CD4-positive, alpha-beta memory T cell (primary cell): ENCODE measurements at places on chromosomes 16 and 17.

GRCh38 chr17:65657251-65657828 lies 95.9 kb upstream of the AXIN2 start:
- no peak for DNase-seq

GRCh38 chr17:41617136-41617535 lies 4.6 kb upstream of the KRT16 start:
- no peak for DNase-seq

DNA sequence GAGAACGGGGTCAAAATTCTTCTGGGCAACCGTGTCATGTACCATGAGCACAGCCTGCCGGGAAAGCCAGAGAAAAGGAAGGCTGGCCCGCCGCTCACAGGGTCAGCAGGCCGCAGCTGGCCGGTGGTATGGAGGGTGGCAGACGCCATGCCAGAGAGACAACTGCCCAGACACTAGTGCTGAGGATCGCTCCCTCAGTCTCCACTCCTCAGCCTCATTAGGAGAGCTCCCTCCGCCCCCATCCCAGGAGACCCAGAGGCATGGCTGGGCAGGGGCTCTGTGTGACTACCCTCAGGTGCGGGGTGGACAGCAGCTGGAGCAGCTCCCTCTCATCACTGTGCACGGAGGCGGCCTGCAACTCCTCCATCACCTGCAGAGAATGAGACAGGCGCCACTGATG lies 3.2 kb downstream of the MPP3 start:
- DNase-seq, result no peak

- no peak for DNase-seq
Measured at GRCh38 chr16:56941092-56941491, 9.2 kb downstream of the HERPUD1 start.

- no peak for DNase-seq
Measured at GRCh38 chr17:17626840-17627239, 35.3 kb upstream of the PEMT start.

DNA sequence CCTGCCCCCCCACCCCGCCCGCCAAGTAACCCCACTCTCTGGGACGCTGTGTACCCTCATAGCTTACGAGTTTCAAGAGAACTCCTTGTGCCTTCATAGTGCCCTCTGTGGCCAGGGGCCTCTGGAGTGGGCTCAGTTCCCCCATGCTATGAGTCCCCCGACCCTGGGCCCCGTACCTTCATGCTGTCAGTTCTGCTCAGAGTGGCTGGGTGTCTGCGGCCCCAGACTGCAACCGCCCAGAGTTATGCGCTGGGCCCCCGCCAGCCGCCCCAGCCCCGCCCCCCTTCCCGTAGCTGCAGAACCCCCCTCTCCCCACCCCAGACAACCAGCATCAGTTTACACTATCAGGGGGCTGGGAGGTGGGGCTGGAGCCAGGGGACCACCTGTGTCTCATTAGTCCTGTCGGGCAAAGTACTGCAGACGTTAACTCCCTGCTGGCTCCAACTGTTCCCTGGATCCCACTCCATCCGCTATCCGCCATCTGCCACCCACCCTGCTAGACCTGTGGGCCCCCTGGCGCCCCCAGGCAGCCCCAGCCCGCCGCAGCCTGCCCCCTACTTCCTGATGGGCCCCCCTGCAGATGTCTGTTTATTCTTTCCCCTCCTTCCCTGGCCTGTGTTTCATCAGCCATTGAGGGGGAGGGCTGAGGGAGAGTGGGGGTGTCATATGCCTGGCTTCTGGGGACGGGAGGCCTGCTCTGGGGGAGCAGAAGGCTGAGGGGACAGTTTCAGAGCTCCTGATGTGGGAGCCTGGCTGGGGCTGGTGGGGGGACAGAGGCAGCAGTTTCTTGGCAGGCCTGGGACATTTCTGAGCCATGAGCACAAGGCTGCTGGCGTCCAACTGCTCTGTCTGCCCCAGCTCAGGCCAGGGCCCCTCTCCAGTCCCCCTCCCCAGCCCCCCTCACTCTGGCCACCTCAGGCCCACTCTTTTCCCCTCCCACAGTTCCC lies at the start of gene MFAP4:
Gene MFAP4, minus strand, starts transcription at position 217 of the 947 bp plus-strand sequence. Its CDS starts 35 bp downstream, at position 182.
- no peak for DNase-seq

DNA sequence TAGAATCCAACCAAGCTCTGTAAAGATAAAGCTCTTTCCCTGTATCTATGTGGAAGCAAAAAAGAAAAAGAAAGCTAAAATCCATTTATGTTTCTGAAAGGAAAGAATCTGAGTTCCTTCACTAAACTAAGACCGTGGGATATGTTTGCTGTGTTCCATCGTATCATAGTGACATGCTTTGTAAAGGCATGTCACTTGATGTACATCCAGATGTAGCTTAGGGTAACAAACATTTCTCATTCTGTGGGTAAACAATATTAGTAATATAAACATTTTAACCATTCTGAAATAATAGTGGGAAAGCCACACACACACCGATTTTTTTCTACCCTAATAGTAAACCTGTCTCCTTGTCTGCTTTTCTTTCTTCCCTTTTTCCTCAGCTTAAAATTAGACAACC lies 78.1 kb downstream of the TUBD1 start:
- no peak for DNase-seq

DNA sequence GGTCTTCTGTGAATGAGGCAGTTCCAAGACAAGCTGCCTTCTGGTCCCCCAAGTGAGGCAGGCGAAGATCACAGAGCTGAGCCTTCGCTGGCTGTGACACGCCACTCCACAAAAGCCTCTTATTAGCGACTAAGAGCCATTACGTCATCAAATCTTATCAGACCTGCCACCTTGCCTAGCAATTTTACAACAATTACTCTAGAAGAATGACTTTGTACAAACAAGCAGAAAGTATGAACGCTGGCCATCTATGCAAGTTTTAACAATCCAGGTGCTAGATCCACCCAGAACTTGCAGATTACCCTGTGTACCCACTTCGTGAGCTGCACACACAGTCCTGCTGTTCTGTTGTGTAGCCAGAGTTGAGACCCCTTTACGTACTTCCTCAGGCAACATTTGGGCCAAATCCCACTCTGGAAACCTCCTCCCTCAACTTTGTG lies 3.8 kb upstream of the ICAM2 start:
- DNase-seq, result no peak

GRCh38 chr17:64780096-64781013 lies 118.2 kb upstream of the SMURF2 start:
- DNase-seq, result peak; percentile 81

DNA sequence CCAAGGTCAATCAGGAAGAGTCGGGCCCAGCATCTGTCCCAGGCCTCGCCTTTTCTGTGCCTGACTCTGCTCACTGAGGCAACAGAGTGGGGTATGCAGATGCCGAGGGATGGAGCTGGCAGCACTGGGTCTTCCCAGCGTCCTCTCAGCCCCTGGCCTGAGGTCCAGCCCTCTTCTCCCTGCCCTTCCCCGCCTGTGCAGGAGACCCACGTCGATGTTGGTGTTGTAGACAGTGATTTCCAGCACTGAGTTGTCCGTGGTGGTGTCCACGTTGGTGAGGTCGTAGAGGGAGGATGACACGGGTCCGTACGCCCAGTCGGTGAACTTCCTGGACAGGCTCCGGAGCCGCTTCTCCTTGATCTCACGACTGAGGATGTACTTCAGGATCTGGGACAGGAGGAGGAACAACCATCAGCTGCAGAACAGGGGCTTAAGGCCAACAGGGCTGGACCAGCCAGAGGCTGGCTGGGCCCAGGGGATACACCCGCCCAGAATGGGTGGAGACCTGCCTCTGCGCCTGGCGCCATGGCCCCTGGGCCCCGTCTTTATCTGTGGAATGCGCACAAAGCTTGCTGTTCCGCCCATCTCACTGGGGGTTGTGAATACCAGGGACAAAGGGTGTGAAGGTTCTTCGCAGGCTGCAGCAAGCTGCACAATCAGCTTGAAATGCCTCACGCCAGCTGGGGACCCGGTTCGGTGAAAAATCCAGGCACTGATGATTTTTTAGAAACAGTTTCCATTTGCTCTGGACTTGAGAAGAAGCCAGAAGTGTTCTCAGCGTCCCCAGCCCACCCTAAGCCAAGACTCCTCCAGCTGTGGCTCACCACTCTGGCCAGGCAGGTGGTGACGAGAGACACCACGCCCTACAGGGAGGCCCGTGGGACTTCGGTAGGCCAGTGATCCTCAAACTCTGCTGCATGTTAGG lies 27.5 kb downstream of the TRPV3 start:
- DNase-seq, result no peak

DNA sequence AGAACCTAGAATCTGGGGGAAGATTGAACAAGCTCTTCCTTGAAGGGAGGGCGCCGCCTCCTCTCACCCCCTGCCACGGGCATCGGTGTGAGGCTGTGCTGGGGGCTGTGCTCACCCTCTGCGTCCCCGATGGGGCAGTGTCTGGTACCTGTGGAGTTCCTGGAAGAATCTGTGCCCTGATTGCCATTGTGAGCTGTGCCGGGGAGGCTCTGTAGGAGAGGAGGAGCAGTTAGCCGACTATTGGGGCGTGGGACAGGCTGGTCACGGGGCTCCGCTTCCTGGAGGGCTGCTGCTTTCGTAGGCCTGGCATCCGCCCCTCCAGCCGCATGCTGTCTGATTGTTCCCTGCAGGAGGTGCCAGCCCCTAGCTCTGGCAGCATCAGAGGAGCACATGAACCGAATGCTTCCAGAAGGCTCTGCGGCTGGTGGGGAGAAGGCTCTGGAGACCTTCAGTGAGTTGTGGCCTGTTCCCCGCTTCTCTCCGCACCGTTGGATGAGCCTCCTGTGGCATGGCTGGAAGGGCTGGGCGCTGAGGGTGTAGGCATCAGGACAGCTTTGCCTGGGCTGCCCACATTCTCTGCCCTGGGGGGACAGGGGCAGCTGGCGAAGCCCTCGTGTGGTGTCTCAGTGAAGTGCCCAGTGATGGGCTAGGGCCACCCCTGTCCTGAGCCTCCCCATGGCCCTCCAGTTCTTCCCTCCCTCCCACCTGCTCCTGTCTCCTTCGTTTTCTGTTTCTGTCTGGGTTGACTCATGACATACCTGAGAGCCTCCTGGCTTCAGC lies 86.9 kb downstream of the SEC14L1 start:
- DNase-seq, result no peak

GRCh38 chr16:72203401-72203800 lies 31.4 kb upstream of the PMFBP1 start:
- DNase-seq, result no peak

GRCh38 chr17:1179112-1179817 lies 516 bp downstream of the ABR start:
- no peak for DNase-seq

GRCh38 chr16:86476956-86477534 lies 33.3 kb upstream of the FOXF1 start:
- DNase-seq, result no peak

GRCh38 chr16:3400446-3400778 lies 392 bp downstream of the ZSCAN32 start:
- no peak for DNase-seq

DNA sequence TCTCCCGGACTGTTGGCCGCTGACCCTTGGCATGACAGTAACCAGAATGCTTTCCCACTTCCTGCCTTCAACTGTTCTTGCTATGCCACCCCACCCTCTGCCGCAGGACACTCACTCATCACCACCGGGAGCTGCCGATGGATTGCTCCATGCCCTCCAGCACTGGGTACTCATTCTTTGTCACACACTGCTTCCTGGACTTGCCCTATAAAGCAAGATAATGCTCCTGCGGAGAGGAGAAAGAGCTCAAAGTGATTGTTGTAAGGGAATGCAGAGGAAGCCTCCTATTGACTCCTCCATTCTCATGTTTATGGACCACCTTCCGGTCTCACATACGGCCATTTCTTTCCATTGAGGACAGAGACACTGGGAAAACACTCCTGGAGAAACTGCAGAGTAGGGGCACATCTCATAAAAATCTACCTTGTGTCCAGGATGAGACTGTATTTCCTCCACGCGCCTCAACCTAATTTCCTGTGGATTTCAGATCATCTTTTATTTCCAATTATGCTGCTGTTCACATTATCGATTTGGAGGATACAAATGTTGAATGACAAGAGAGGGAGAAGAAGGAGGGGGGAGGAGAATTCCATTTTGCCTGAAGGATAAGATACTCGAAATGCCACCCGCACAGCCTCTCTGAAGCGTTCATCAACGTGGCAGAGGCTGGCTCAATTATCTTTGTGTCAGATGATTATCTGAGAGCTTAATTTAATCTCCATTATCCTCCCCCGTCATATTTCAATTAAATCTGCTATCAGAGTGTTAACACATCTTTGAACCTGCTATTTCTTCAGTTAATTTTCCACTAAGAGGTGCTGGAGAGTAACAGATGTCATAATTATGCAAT lies 486.1 kb upstream of the SALL1 start:
- DNase-seq, result no peak

- DNase-seq, result no peak
Measured at GRCh38 chr17:38320482-38320881, 23.3 kb downstream of the GPR179 start.

DNA sequence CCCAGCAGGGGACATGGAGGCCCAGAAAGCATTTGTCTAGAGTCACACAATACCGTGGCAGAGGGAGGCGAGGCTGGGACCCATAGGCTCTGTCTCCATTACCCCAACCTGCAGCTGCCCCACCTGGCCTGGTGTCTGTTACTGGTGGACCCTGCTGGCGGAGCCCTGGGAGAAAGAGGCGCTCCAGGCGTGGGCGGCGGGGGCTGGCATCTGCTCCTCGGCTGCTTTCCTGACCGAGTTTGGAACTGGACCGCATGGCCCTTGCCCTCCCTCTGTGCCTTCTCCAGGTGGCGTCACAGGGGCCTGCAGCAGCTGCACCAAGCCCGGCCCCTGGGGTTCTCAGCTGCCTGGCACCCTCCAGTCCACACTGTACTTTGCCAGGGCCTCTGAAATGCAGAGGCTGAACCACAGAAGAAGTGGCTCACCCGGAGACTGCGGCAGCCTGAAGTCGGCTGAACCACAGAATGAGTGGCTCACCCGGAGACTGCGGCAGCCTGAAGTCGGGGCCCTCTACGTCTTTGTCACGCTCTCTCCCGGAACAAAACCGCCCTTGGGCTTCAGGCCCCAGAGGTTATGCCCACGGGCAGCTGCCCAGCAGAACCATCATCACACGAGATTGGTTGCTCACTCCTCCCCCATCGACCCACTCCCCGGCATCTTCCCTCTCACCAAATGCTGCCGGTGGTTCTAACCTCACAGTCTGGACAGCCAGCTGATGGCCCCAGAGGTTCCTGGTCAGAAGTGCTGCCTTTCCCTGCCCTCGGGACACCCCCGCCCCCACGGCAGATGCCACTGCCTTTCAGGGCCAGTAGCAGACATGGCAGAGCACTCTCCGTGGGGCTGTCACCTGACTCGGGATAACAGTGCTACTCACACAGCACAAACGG lies 20.2 kb downstream of the CBFA2T3 start:
- DNase-seq, result no peak

GRCh38 chr16:62921904-62922303 lies 885.7 kb upstream of the CDH8 start:
- DNase-seq, result no peak

DNA sequence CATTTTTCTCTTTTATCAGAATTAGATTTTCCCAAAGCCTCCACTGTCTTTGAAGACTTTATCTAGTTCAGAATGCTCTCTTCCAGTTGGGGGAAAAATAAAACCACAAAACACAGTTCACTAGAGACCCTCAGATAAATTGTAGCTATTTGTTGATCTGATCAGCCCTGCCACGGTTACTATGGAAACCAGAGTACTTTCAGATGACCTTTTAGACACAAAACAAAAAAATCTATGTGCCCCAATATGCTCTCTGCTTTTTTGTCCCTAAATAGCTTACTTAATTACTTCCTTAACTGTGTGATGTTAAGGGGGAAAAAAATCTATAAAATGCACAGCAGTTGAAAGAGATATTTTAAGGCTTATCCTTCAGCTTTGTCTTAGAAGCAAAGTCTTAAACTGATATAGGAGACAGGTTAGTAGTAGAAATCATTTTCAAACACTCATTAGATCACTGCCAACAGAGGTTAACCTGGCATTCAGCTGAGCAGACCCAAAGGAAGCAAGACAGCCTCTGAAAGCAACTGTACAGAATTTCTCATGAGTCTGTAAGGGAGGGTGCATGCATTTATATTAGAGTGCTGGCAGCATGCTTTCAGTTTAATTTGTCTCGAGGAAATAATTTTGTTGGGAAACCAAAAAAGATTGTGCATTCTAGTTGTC lies 129.9 kb upstream of the CACNG5 start:
- DNase-seq, result no peak
